Ovary (tissue), 10 donors: ENCODE measurements at places on chromosomes 6 and 20. TPM values are rescaled to one million over a fixed set of nuclear protein-coding genes. Genes with fewer than 3 reads are reported as not detected.

TTK gene
- not detected for total RNA-seq

MEP1A gene
- not detected for total RNA-seq

DNA sequence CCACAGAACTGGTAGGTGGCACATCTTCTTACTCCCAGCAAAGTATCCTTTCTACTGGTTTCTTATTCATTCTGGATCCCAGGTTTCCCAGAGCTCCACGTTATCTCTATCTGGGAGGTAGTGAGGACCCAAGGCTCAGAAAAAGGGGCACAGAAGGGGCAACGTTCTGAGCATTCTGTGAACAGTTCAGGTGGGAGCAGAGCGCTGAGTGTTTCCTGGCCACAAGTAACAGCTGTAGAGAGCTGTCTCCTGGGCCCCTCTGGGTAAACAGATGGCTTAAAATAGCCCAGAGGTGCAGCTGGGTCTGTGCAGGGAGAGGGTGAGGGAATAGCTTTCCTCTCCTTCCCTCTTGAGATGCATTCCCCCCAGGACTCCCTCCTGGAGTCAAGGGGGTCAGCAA is 2.1 kb downstream of the APOBEC2 start:
- H3K27ac ChIP-seq, result no peak overlapping the region
- no peak for DNase-seq
- H3K4me3 ChIP-seq, result no peak overlapping the region
- H3K4me1 ChIP-seq, result no peaks in the 10 kb centered on the region
- no peaks in the 10 kb centered on the region for H3K36me3 ChIP-seq
- no peaks in the 10 kb centered on the region for H3K27me3 ChIP-seq

RIMS1 gene
- 0.20 TPM for total RNA-seq

ABHD16B gene
- not detected for total RNA-seq

MAPK13 gene
- total RNA-seq, result 5.6 TPM

GRCh38 chr6:44731485-44732095 is 344.1 kb downstream of the CDC5L start:
- H3K27ac ChIP-seq, result no peak overlapping the region
- DNase-seq, result no peak
- no peak overlapping the region for H3K4me3 ChIP-seq
- no peaks in the 10 kb centered on the region for H3K27me3 ChIP-seq
- H3K4me1 ChIP-seq, result no peaks in the 10 kb centered on the region

DNA sequence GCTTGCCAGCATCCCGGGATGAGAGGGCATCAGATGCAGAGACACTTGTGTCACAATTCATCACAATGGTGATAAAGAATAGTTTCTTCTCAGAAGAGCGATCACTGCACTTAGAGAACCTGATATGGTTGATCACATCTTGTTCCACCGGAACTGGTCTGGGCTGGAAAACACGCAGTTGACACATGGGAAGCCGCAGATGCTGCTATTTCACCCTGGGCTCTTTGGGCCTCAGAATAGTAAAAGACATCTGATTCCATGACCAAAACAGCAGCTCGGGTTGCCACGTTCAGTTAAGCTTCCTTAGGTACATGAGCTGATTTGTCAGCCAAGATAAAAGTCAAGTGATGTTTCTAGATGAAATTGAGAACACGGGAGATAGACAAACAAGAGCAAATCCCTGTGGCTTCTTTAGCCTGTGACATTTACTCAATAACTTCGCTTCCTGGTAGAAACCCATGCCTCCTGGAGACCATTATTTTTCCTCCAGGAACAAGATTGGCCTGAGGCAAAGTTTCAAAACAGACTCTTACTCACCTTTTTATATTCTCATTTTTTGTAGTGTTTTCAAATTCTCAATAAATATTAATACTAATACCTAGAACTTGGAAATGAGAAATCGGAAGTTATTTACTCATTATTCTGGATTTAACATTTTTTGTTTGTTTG is 59.4 kb downstream of the TRMT6 start:
- no peaks in the 10 kb centered on the region for H3K4me1 ChIP-seq
- no peak overlapping the region for H3K27ac ChIP-seq
- no peak for DNase-seq
- no peaks in the 10 kb centered on the region for H3K36me3 ChIP-seq

DNA sequence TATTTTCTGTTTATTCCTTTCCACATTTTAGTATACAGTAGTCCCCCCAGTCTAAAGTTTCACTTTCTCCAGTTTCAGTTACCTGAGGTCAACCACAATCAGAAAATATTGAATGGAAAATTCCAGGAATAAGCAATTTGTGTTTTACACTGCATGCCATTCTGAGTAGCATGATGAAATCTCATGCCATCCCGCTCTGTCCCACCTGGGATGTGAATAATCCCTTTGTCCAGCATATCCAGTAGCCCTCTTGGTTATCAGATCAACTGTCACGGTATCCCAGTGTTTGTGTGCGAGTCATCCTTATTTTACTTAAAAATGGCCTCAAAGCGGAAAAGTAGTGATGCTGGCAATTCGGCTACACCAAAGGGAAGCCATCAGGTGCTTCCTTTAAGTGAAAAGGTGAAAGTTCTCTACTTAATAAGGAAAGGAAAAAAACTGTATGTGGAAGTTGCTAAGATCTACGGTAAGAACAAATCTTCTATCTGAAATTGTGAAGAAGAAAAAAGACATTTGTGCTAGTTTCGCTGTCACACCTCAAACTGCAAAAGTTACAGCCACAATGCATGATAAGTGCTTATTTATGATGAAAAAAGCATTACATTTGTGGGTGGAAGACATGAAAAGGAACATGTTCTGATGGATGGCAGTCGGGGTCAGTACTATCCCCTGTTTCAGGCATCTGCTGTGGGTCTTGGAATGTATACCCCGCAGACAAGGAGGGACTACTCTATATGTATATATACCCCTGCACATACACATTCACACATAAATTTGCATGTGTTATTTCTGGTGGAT is 11.3 kb downstream of the NOX3 start:
- H3K36me3 ChIP-seq, result no peaks in the 10 kb centered on the region
- DNase-seq, result no peak
- H3K4me1 ChIP-seq, result peaks cover 4% of the 10 kb centered on the region
- no peak overlapping the region for H3K4me3 ChIP-seq

DNA sequence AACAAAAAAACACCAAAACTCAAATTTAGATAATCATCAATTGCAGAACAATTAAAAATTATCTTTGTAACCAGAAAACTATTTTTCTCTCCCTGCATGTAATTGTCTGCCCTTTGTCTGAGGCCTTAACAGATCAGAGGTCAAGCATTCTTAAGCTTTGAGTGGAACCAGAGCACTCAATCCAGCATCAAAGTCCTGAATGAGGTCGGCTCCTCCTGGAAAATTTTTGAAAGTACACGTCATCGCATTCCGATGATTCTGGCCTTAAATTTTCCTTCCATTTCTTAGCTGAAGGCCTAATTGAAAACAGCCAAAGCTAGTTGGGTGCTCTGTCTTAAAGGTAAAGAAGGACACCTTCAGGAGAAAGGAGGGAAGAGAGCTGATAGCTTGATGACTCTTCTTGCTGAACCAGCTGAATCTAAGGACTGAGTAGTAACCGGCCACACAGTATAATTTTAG is 510.2 kb upstream of the SULF2 start:
- no peak overlapping the region for H3K4me3 ChIP-seq
